Suprapubic skin (tissue), 4 donors: ENCODE measurements at places on chromosomes 7 and 10.

- H3K4me1 ChIP-seq, result no peaks in the 10 kb centered on the region
- H3K4me3 ChIP-seq, result no peak overlapping the region
- no peak overlapping the region for H3K27ac ChIP-seq
- no peak for DNase-seq
- H3K36me3 ChIP-seq, result no peaks in the 10 kb centered on the region
These were observed 52.7 kb upstream of the BTRC start for GRCh38 chr10:101301111-101301731.

- H3K27me3 ChIP-seq, result no peaks in the 10 kb centered on the region
- peaks cover 4% of the 10 kb centered on the region for H3K4me1 ChIP-seq
- H3K27ac ChIP-seq, result no peak overlapping the region
- no peaks in the 10 kb centered on the region for H3K36me3 ChIP-seq
- DNase-seq, result no peak
These were observed 107.6 kb downstream of the DIP2C start for GRCh38 chr10:581776-582330.

DNA sequence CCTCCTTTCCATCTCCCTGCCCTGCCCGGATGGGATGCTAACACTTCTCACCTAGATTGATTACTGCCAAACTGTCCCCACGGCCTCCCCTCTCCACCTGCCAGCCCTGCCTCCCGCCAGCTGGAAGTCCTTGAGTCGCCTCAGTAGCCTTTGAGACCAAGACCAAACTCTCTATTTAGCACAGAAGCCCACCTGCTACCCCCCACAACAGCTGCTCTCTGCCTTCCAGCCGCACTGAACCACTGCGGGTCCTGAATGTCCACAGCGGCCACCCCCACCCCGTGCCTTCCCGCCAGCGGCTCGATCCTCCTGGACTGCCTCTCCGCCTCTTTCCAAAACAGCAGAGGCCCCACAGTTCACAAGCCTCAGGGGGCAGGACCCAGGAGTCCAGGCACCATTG lies 39.0 kb downstream of the FKBP6 start:
- no peaks in the 10 kb centered on the region for H3K4me1 ChIP-seq
- H3K27me3 ChIP-seq, result peaks cover 11% of the 10 kb centered on the region
- no peak for DNase-seq
- H3K4me3 ChIP-seq, result no peak overlapping the region

- H3K4me1 ChIP-seq, result peaks cover 5% of the 10 kb centered on the region
- no peaks in the 10 kb centered on the region for H3K27me3 ChIP-seq
- H3K4me3 ChIP-seq, result no peak overlapping the region
- H3K36me3 ChIP-seq, result no peaks in the 10 kb centered on the region
- H3K27ac ChIP-seq, result no peak overlapping the region
These were observed 33.6 kb upstream of the BICC1 start for GRCh38 chr10:58479045-58479444.

DNA sequence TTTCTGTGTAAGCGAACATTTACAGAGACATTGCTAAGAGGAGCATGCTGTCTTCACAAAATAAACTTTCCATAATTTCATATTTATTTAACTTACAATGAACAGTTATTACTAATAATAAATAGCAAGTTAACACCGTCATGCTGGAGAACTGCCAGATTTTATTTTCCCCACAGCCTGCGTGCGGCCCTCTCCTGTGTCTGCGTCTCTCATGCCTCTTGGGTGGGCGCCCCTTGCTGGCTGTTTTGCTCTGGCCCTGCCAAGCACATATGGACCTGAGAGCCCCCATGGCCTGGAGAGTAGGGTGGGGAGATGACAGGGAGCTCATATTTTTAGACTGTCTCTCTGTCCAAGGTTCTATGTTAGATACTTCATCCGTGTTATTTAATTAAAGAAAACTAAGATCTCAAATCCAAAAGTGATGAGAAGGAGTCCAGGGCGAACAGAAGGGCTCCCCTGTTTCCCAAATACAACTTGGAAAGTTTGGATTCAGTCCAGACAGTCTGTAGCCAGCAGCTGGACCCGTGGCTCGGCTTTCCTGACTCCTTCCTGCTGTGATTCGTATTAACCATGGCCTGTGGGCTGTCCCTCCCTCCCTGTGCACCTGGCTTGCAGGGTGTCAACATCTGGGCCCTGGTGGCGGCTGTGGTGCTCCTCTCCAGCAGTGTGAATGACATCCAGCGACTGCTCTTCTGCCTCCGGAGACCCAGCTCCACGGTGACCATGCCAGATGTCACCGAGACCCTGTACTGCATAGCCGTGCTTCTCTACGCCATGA lies 20.5 kb downstream of the FBH1 start:
- no peak overlapping the region for H3K27ac ChIP-seq
- H3K36me3 ChIP-seq, result peaks cover 78% of the 10 kb centered on the region
- no peaks in the 10 kb centered on the region for H3K4me1 ChIP-seq
- DNase-seq, result peak; percentile 54

DNA sequence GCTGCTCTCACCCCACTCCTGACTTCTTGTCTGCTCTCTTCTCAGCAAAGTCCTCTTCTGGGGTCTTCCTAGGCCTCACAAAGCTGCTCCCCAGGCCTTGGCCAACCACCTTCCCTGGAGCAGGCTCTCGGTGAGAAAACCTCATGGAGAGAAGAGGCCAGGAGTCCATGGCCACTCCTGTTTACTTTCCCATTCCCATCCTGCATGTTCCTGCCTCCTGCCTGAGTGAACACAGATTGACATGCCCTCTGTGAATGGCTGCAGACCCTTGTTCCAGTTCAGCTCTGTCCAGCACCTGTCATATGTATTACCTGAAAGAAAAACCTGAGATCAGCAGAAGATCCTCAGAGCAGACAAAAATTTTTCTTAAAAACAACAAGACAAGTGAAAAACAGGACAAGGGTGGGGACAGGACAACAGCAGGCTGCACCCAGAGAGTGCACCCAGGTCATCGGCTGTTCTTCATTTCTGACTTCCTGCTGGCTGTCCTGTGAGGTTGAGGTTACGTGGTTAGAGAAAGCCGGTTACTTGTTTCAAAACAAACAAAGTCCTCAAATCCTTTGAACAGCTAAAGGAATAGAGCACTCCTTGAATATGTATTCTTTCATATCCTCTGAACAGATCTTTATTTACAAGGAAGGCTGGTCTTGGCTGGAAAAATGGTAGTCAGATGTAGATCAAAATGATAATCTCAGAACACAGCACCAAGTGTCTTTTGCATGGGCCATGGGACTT lies 34.0 kb upstream of the DLD start:
- no peak for DNase-seq
- H3K27me3 ChIP-seq, result no peaks in the 10 kb centered on the region
- H3K27ac ChIP-seq, result no peak overlapping the region
- H3K4me3 ChIP-seq, result no peak overlapping the region
- peaks cover 30% of the 10 kb centered on the region for H3K4me1 ChIP-seq

DNA sequence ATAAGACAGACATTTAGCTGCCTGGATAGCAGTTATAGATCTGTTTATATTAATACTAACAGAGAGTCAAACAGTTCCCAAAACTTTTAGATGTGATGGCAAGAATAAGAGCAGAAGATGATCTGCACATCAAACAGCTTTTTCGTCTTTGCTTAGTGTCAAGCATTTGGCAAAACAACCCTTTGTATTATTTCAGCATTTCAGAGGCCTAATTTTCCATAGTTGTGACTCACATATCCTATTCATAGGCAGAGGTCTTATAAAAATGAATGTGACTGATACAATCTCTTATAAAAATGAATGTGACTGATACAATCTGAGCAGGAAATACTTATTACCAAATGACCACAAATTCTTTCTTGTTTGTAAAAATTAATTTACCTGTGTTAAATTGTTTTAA lies 71.2 kb downstream of the LRRTM3 start:
- H3K27ac ChIP-seq, result no peak overlapping the region
- H3K4me3 ChIP-seq, result no peak overlapping the region
- no peak for DNase-seq
- H3K36me3 ChIP-seq, result no peaks in the 10 kb centered on the region

DNA sequence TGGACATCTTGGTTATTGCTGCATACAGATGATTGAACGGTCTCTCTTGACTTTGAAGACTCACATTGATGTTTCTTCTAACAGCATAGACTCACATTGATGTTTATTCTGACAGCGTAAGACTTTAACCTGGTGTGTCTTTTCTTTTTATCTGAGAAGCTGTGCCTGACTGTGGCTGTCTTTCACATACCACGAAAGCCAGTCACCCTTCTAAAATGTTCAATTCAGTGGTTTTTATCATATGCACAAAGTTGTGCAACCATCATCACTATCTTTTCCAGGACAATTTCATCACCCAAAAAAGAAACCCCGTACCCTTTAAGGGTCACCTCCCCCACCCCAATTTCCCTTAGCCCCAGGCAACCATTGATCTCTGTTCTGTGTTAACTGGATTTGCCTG lies 24.7 kb downstream of the CELF2 start:
- H3K4me1 ChIP-seq, result peaks cover 4% of the 10 kb centered on the region
- H3K27ac ChIP-seq, result no peak overlapping the region
- no peak overlapping the region for H3K4me3 ChIP-seq
- H3K27me3 ChIP-seq, result no peaks in the 10 kb centered on the region

- no peak overlapping the region for H3K4me3 ChIP-seq
- no peak for DNase-seq
- H3K36me3 ChIP-seq, result peaks cover 26% of the 10 kb centered on the region
- peaks cover 17% of the 10 kb centered on the region for H3K4me1 ChIP-seq
These were observed 31.6 kb downstream of the RBM33 start for GRCh38 chr7:155676052-155676451.

- H3K27ac ChIP-seq, result no peak overlapping the region
- H3K4me3 ChIP-seq, result no peak overlapping the region
- no peak for DNase-seq
- no peaks in the 10 kb centered on the region for H3K4me1 ChIP-seq
- H3K27me3 ChIP-seq, result no peaks in the 10 kb centered on the region
These were observed 83.6 kb downstream of the TMEM106B start for GRCh38 chr7:12294701-12295100.
